ELR (cell line): ENCODE measurements at places on chromosomes 3 and 15.

DNA sequence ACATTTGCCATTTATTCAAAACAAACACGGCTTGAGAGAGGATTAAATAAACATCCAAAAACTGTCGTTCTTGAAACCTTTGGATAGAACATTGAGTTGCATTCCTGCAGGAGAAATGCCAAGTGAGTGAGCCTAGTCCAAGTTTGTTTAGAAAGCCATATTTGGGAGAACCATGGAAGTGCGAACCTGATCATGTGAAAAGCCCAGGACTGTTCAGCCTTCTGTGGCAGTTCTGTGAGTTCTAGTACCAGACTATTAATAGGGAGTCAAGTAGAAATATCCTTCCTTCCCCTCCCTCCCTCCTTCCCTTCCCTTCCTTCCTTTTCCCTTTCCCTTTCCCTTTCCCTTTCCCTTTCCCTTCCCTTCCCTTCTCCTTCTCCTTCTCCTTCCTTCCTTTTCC is 470.4 kb downstream of the LPP start:
- DNase-seq = peak; percentile 18

DNA sequence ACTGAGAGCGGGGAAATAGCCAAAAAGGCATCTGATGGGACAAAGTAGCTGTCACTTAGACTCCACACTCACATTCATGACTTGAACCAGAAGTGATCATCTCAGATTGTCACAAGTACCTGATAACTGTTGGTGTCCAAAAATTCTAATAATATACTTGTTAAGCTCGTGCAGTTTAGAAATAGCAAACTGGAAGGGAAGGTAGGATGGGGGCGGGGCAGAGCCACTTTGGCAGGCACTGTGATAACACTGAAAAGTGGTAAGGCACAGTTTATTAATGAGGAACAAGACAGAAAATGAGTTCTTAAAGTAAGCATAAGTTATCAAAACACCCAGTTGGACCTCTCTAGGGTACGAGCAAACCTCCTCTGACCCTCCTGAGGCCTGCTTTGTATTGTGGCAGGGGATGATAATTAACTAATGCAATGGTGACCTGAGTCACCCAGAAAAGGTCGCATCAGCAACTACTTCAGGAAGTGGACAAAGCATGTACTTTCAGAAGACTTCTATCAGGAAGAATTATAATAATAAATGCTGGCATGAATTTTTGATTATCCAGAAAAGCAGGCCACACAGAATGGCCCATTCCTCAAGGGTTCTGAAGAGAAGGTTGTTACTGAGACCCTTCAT is 54.4 kb downstream of the ADCY5 start:
- DNase-seq = no peak

DNA sequence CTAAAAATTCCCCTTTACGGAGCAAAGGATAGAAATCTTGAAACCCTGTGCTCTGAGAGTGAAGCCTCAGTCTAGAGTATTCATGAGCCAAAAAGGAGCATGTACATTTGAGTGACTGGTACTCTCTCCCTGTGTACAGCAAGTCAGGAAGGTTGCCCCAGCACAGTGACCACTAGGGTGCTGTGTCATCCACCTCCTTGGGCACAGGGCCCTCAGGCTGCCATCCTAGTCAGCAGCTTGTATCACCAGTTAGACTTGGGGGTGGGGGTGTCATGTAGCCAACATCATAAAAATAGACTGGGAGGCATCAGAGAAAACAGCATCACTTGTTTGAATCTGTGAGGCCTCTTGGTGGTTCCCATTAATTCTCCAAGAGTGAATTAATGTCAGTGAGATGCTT is 12.0 kb downstream of the NME9 start:
- peak; percentile 3 for DNase-seq

DNA sequence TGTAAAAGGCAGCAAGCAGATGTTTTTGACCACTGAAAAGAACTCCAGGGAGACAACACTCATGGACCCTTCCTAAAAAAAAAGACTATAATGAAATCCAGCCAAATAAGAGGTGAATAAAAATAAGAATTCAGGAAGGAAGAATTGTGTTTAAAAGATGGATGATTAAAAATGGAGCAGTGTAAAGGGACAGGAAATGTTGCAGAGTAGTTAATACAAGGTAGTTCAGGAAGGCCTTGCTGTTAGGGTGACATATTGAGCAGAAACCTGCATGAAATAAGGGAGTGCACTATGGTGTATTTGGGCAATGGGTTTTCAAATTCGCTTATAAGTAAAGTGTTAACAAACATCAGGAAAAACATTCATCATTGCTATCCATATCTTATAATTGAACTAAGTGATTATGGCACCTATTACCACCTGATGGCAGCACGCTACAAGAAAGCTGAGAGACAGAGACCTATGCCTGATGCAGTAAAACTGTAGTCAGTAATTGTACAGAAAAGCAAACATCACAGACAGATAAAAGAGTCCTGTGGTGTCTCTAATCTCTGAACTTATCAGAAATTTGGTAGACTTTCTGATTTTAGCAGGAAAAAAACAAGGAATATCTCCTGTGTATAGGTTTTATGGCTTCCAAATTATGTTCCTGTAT is 5.8 kb upstream of the DBR1 start:
- peak; percentile 61 for DNase-seq

DNA sequence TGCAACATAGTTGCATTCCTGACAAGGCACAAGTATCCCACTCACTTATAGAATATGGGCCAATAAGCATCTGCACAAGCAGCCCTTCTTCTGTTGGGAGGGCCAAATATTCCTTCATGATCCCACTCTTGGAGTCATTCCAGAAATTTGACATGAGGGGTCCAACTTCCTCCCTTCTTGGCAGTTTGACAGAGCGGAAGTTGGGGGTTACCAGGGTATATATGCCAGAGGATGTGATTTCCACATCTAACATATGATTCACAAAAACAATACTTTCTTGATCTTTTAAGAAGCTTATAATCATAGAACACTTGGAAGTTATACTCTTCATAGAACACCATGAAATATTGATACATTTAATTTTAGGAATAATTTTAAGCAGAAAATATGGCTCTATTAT is 100.9 kb upstream of the CRBN start:
- DNase-seq = no peak
